Natural killer cell (primary cell): ENCODE measurements at places on chromosomes 11 and 22. TPM values are rescaled to one million over a fixed set of nuclear protein-coding genes. Genes with fewer than 3 reads are reported as not detected.
A peak's percentile ranks its signal among the peaks of the same experiment; 100 is the strongest.

- H3K27me3 ChIP-seq, result no peaks in the 10 kb centered on the region
- DNase-seq, result peak; percentile 89
- H3K36me3 ChIP-seq, result peaks cover 37% of the 10 kb centered on the region
- H3K27ac ChIP-seq, result peak overlapping the region; percentile 86
- peak overlapping the region; percentile 31 for H3K4me3 ChIP-seq
- H3K4me1 ChIP-seq, result peaks cover 62% of the 10 kb centered on the region
These were observed 114.1 kb downstream of the MICAL2 start for GRCh38 chr11:12224537-12224893.

DNA sequence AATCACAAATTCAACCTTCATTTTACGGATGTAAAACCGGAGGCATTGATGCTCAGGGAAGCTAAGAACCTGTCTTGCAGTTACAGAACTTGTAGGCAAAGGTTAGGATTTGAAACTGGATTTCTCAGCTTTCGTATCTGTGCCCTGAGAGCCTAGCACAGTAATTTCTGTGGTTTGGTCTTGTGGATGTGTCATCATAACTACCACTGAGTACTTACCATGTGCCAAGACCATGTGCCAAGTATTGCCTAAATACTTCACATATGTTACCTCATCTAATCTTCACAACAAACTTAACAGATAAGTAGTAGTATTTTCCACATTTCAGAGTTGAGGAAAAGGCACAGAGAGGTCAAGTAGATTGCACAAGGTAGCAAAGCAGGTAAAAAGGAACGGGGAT is 140.7 kb downstream of the NXPE2 start:
- no peaks in the 10 kb centered on the region for H3K4me1 ChIP-seq
- H3K27ac ChIP-seq, result no peak overlapping the region
- DNase-seq, result no peak
- H3K4me3 ChIP-seq, result no peak overlapping the region
- no peaks in the 10 kb centered on the region for H3K36me3 ChIP-seq
- H3K27me3 ChIP-seq, result no peaks in the 10 kb centered on the region

TRIM34 gene
- 8.2 TPM for total RNA-seq

- H3K4me1 ChIP-seq, result peaks cover 27% of the 10 kb centered on the region
- peaks cover 69% of the 10 kb centered on the region for H3K36me3 ChIP-seq
- no peaks in the 10 kb centered on the region for H3K27me3 ChIP-seq
- DNase-seq, result no peak
These were observed 77.0 kb downstream of the CD44 start for GRCh38 chr11:35215945-35216344.

DNA sequence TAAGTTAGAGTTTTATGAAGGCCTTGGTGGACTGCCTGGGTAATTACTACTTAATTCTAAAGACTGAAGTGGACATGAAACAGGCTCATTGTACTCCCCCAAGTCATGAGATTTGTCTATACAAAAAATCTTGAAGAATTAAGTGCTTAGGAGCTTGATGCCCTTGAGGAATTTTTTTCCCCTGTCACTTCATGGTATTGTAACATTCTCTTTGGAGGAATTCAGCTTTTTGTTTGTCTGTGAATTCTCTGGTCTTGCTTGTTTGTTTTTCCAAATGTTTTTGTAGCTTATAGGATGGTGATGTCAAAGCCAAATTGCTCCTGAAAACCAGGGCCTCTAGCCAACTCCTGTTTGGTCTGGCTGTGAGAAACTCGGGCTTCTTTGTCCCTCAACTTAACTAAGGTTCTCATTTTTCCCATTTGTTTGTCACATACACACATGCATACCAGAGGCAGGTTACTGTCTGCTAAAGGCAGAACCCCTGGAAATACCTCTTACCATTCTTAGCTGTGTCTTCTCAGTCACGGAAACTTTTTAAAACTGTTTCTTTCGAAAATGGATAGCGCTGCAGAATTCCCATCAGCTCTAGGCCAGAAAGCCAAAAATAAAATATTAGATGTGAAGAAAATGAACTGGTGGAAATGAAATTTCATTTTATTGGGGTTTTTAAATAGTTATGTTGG is 66.9 kb downstream of the AMOTL1 start:
- no peaks in the 10 kb centered on the region for H3K4me1 ChIP-seq
- DNase-seq, result no peak
- H3K4me3 ChIP-seq, result no peak overlapping the region
- H3K27me3 ChIP-seq, result no peaks in the 10 kb centered on the region
- H3K27ac ChIP-seq, result no peak overlapping the region
- no peaks in the 10 kb centered on the region for H3K36me3 ChIP-seq

GRCh38 chr11:5247472-5248192 is 2.0 kb downstream of the HBG1 start:
- H3K36me3 ChIP-seq, result no peaks in the 10 kb centered on the region
- H3K27ac ChIP-seq, result no peak overlapping the region
- no peak for DNase-seq
- no peaks in the 10 kb centered on the region for H3K27me3 ChIP-seq
- H3K4me1 ChIP-seq, result no peaks in the 10 kb centered on the region

TRIM6 gene
- total RNA-seq, result not detected

GRCh38 chr22:39219071-39220039 is 25.4 kb downstream of the PDGFB start:
- H3K27ac ChIP-seq, result no peak overlapping the region
- H3K4me3 ChIP-seq, result no peak overlapping the region
- peaks cover 14% of the 10 kb centered on the region for H3K27me3 ChIP-seq
- peaks cover 10% of the 10 kb centered on the region for H3K4me1 ChIP-seq

GRCh38 chr22:48015701-48016100 is 1253.3 kb downstream of the TBC1D22A start:
- no peak overlapping the region for H3K27ac ChIP-seq
- H3K4me3 ChIP-seq, result no peak overlapping the region
- H3K4me1 ChIP-seq, result no peaks in the 10 kb centered on the region
- H3K27me3 ChIP-seq, result peaks cover 8% of the 10 kb centered on the region
- DNase-seq, result no peak

DNAJB7 gene
- not detected for total RNA-seq

DNA sequence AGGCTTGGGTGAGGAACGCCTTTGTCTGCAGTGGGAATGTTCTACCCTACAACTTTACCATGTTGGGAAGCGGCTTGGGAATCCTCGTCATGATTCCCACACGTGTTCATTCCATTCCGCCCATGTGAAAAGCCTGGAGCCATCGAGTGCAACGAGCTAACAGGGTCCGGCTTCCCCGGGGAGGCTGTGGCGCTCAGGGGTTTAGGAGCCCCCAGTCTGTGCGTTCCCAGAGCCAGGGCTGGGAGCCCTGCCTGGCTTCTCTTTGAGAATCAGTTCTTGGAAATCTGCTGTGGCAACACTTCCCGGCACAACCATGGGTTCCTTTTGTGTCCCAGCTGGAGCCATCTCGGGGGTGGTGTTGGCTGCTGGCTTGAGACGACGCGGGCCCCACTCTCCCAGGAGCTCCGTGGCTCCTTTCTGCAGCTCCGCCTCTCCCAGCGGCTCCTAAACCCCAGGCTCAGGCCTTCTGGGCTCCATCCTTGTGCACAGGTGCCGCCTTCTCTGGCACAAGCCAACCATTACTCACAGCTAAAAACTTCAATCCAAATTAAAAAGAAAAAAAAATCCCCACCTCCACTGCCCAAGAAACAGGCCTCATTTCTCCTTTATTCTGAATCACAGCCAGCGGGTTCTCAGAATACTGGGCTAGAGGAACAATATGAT is 18.7 kb upstream of the PPFIA1 start:
- H3K27me3 ChIP-seq, result peaks cover 7% of the 10 kb centered on the region
- peaks cover 23% of the 10 kb centered on the region for H3K4me1 ChIP-seq
- DNase-seq, result no peak
- H3K36me3 ChIP-seq, result no peaks in the 10 kb centered on the region
- no peak overlapping the region for H3K4me3 ChIP-seq
- no peak overlapping the region for H3K27ac ChIP-seq

DNA sequence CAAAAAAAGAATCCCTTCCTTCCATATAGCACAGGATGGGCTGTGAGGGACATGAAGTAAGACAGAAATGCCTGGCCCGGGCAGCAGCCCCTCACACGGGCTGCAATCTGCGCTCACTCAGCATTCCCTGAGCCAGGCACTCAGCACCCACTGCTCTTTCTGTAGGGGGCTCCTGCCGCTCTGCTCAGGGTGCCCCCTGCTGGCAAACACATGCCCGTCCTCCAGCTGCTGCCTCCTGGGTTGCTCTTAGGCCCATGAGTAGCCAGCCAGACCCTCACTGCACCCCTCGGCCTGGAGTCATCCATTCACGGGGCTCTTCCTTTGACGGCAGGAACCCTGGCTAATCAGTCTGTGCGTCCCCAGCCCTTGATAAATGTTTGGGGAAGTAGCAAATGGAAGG is 6.9 kb downstream of the MCAT start:
- no peaks in the 10 kb centered on the region for H3K27me3 ChIP-seq
- peaks cover 22% of the 10 kb centered on the region for H3K36me3 ChIP-seq
- DNase-seq, result peak; percentile 66
- no peak overlapping the region for H3K4me3 ChIP-seq
- no peaks in the 10 kb centered on the region for H3K4me1 ChIP-seq

OR56A1 gene
- total RNA-seq, result not detected
